SJSA1 (cell line): ENCODE measurements at places on chromosomes 4 and X.

DNA sequence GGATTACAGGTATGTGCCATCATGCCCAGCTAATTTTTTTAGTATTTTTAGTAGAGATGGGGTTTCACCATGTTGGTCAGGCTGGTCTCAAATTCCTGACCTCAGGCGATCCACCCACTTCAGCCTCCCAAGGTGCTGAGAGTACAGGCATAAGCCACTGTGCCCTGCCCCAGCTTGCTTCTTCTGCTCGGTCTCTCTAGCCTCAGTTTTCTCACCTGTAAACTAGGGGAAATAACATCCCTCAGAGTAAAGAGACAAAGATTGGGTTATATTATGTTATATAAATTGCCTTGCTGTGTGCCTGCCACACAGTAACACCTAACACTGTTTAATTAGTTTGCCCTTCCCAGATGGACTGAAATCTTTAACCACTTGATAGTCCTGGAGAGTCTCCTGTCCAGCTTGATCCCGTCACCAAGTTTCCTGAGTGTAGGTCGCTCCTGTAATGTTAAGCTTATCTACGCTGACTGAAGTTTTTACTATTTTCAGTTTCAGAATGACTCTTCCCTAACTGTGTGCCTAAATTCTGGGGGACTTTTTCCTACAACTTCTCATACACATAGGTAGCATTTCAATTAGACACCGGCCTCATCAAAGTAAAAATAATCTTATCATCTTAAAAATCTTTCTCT, 412.7 kb upstream of the TENM3 start:
- DNase-seq, result no peak

DNA sequence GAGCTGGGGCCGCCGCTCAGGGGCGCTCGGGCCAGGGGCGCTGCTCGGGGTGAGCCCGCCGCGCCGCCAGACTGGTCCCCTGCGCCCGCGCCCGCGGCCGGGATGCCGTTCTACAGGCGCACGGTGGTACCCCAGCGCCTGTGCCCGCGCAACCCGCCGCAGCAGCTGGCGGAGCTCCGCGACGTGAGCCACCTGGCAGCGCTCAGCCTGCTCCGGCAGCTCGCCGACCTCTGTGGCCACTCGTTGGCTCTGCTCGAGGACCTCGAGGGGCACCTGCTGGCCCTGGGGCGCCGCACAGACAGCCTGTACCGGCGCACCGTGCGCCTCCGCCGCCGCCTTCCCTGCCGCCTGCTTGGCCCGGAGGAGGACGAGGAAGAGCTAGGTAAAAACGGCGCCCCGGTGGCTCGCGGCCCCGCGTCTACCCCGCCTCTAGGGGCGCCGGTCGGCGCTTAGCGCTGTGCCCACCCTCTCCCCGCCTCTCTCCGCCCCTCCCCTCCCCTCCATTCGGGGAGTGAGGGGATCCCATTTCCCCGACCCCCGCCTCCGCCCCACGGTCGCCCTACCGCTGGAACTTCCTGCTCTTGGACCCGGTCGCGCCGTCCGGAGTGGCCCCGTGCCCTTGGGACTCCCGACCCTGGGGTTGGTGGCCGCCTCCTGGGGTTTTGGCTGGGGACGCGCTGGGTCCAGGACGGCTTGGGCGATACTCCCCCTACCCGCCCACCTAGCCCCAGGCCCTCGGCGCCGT, 513 bp downstream of the NHSL2 start:
- DNase-seq, result no peak

DNA sequence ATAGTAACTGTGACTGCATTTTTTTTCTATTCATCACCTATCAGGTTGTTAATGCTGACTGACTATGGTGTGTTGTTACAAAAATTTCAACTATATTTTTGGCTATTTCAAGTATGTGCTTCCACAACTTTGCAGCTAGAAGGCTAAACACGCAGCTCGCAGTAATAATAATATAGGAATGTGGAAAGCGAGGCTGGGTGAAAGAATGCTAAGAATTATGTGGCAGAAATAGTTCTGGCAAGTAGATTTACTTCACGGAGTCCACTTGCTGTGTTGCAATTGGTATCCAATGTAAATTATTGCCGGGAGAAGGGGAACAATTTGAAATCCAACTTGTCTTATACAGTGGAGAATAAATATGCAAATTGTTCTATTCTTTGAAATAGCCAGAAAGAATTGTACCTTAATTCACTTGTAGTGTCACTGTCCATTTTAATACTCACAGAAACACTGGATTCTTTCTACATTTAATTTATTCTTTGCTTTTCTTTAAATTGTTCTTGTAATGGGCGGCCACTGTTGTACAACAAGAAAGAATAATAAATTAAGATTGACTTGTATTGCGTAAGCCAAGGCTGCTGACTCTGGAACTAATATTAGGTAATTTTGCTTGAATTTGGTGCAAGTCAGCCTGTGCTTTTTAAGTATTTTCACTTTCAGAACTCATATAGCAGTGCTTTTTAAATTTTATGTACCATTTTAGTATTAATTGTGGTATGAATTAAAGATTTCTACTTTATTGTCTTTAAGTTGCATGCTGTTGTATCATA, 154.9 kb downstream of the FRMPD4 start:
- DNase-seq, result peak; percentile 2

GRCh38 chrX:3052860-3053259, 11.6 kb downstream of the ARSF start:
- DNase-seq, result no peak

- no peak for DNase-seq
Measured at GRCh38 chrX:40476958-40477357, 103.8 kb upstream of the ATP6AP2 start.

DNA sequence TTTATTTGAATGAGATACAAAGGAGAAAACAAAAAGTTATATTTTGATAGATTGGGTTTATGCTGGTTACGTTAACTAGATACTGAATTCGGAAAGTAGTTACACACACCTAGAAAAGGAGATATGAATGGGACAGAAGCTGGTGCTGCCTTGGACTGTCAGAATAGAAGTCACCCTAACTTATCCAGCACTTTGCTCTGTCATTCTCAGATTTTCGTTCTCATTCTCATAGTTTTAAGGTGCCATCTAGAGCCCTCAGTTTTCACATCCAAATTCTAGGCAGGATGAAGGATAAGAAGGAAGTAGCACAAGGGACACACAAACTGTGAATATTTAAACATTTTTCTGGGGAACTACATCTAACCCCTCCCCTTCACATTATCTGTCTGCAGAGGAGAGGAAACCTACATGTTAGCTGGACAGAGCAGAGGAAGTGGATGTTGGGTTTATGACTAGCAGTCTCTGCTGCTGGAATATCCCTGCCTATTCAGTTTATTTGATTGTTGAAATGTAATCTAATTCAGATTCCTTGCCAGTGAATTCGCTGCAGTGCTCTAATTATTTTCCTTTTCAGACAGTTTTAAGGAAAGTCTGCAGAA, 521.9 kb downstream of the FAT4 start:
- DNase-seq, result peak; percentile 68

DNA sequence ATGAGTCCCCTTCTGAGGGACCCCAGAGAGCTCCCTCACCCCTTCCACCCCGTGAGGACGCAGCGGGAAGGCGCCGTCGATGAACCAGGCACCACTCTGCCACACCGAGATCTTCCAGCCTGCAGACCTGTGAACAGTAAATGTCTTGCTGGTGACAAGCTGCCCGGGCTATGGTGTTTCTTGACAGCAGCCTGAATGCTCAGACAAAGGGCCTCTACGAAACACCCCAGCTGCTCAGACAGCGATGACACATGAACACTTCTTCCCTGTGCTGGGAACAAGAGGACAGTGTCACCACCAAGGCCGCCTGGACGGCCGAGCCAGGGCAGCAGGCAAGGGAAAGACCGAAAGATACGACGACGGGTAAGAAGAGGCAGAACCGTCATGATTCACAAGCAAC, 30.6 kb upstream of the GTPBP6 start:
- DNase-seq, result no peak

GRCh38 chr4:143148521-143148920, 36.2 kb upstream of the USP38 start:
- no peak for DNase-seq

DNA sequence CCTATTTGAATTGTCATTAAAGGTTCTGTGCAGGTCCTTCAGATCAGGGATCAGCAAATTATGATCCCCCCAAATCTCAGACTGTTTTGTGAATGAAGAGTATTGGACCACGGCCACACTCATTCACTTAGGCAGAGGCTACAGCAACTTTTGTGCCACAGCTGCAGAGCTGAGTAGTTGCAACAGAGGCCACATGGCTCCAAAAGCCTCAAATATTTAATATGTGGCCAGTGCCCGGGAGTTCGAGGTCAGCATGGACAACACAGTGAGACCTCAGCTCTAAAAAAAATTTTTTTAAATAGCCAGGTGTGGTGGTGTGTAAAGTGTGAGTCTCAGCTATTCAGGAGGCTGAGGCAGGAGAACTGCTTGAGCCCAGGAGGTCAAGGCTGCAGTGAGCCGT, 100.7 kb downstream of the NSUN7 start:
- DNase-seq, result no peak

DNA sequence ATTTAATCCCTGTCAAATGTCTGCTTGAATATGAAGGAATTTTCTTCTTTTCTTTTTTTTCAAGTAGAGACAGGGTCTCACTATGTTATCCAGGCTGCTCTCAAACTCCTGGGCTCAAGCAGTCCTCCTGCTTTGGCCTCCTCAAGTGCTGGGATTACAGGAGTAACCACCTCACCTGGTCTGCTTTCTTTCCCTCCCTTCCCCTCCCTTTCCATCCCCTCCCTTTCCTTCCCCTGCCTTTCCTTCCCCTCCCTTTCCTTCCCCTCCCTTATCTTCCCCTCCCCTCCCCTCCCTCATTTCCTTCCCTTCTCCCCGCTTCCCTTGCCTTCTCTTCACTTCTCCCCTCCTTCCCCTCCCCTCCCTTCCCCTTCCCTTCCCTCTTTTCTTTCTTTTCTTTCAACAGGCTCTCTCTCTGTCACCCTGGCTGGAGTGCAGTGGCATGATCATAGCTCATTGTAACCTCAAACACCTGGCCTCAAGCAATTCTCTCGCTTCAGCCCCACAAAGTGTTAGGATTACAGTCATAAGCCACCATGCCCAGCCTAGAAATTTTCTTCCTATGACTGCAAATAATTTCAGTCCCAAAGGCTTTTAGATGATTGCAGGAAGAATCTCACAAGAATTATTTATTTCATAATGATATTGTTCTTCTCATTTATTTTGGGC, 168.9 kb downstream of the AASDH start:
- DNase-seq, result no peak

DNA sequence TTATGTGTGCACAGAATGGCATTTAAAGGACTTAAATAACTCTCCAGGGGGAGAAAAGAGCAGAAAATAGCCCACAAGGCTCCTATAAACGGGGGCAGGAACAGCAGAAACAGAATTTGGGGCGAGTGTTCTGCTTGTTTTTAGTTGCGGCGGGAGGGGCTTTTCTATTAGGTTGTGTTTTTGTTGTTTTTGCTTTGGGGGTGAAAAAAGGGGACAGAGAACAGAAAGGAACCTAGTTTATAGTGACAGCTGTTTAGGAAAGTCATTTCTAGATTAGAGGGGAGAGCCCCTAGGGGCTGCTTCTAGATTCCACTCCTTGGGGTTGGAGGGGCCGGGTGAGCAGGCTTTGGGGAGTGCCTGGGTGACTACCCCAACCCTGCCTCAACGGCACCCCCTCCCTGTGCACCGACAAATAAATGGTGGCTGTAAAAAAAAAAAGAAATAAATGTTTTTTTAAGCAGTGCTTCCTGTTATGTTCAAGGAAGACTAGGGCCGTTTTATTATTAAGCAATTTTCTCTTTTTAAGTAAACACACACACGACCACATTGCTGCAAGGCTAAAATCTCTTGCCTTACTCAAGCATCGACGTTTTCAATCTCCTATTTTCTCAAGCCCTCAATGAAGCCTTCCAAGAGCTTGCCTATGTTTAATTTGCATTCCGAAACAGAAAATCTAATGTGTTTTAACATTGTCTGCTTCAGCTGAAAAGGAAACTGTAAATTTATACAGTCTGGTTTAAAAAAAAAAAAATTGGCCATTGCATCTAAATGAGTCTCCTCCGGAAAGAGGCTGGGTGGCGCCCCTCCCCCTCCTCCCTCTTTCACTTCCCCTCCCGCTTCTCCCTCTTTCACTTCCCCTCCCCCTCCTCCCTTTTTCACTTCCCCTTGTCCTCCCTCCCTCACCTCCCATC, 123.3 kb upstream of the TBL1X start:
- peak; percentile 75 for DNase-seq

GRCh38 chrX:106932492-106932923, 12.3 kb downstream of the CLDN2 start:
- no peak for DNase-seq

DNA sequence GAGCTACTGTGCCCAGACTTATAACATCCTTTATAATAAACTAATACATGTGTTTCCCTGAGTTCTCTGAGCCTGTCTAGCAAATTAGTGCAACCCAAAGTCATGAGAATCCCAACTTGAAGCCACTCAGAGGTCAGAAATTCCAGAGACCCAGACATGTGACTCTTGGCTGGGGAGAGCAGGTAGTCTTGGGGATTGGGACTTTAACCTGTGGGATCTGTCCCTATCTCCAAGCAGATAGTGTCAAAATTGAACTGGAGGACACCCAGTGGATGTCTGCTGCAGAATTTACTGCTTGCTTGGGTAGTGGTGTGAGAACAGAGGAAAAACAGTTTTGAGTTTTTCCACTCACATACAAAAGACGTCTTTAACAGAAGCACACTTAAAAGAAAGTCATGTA, 26.4 kb downstream of the ELOVL6 start:
- DNase-seq, result no peak

DNA sequence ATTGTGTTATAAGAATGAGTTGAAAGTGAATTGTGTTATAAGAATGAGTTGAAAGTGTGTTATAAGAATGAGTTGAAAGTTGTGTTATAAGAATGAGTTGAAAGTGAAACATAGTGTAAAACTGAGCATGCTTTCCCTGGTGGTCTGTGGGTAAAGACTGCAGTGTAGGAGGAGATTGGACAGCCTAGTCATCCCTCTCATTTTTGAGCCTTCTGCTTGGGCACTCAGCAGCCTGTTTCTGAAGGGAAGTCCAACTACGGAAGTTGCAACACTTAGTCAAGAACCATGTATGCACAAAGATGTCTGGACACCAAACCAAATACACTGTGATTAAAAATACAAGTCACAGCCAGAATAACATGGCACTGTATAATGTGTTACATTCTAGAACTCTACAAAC, 72.6 kb downstream of the ANK2 start:
- no peak for DNase-seq

GRCh38 chr4:101824500-101824899, 34.0 kb downstream of the BANK1 start:
- no peak for DNase-seq

GRCh38 chr4:142141224-142141623, 504.8 kb downstream of the IL15 start:
- DNase-seq, result no peak

DNA sequence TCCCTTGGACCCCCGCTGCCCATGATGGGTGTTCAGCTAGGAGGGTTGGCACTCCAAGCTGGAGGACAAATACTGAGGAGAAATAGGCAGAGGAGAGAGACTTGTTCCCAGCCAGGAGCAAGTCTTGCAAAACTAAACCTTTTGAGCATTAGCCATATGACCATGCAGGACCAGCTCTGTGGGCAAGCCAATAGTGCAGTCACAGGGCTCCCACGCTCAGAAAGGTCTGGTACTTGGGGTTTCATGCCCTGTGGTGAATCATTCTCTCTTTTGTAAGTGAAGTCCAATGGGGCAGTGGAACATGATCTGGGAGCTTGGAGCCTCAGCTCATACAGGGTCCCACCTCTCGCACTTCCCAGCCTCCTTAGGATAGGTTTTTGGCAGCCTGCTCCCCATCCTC, 300.9 kb downstream of the BCOR start:
- no peak for DNase-seq

GRCh38 chr4:145565328-145565727, 53.9 kb upstream of the MMAA start:
- no peak for DNase-seq

- no peak for DNase-seq
Measured at GRCh38 chr4:81523672-81524327, 52.1 kb upstream of the RASGEF1B start.
